ENCODE measurements at places on chromosomes 6 and 20. TPM values are rescaled to one million over a fixed set of nuclear protein-coding genes. Genes with fewer than 3 reads are reported as not detected.
A peak's percentile ranks its signal among the peaks of the same experiment; 100 is the strongest.

DNA sequence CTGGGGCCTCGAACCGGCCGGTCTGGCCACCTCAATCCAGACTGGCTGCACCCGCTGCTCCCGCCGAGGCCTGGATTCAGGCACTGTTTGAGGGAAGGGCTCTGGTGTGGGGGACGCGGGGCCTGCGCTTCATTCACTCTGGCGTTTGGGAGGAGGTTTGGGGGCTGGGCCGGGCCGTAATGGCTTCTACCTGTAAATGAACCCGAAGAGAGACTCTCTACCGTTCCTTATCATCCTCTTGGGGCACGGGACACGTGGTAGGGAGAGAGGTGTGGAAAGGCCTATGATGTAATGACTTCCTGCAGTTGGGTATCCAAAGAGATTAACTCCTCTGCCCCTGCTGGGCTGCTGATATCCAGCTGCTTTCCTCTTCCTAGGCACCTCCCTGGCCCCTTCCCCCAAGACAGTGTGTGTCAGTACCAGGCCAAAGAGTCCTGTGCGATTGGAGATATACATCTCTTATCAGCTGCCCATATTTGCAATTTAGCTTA, 1.8 kb downstream of the FOXO3 start:
- peak; percentile 76 for DNase-seq

DNA sequence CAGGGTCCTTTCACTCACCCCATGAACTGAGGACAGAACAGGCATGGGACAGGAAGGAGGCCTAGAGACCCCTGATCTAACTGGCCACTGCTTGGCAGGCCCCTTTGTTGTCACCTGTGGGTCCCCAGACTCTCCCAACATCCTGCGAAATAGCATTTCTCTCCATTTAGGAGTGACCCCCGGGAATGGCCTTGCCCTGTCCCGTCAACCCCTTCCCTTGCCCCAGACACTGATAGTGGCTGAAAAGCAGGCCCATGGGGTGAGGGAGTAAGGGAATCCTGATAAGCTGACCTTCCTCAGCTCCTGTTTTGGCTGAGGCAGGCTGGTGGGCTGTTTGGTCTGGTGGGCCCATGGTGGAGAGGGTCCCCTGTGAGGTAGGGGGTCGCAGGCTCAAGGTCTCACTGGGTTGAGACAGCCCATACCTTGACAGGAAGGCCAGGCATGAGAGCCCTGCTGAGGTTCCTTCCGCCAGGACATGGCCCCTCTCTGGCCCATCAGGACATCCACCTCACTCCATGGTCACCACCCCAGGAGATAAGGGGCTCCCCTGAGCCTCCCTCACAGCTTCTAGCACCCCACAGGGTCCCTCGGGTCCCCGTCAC, 139.3 kb downstream of the MRPL14 start:
- no peak for DNase-seq

- DNase-seq = no peak
Measured at GRCh38 chr6:44157152-44157521, 1.5 kb upstream of the CAPN11 start.

The ZNF341 gene
- total RNA-seq = 0.99 TPM

GRCh38 chr20:8471465-8471864, 339.4 kb downstream of the PLCB1 start:
- DNase-seq = no peak

The GFOD1 gene
- 25.3 TPM for total RNA-seq

The SYCP2 gene
- total RNA-seq = 0.51 TPM

- DNase-seq = no peak
Measured at GRCh38 chr6:161264181-161264580, 9.7 kb downstream of the AGPAT4 start.

The GMDS gene
- total RNA-seq = 12.7 TPM

The HEY2 gene
- not detected for total RNA-seq

The MMP24 gene
- 0.17 TPM for total RNA-seq

Measured in fibroblast of lung (primary cell).